ENCODE measurements at places on chromosomes 16 and 17.
A peak's percentile ranks its signal among the peaks of the same experiment; 100 is the strongest.

DNA sequence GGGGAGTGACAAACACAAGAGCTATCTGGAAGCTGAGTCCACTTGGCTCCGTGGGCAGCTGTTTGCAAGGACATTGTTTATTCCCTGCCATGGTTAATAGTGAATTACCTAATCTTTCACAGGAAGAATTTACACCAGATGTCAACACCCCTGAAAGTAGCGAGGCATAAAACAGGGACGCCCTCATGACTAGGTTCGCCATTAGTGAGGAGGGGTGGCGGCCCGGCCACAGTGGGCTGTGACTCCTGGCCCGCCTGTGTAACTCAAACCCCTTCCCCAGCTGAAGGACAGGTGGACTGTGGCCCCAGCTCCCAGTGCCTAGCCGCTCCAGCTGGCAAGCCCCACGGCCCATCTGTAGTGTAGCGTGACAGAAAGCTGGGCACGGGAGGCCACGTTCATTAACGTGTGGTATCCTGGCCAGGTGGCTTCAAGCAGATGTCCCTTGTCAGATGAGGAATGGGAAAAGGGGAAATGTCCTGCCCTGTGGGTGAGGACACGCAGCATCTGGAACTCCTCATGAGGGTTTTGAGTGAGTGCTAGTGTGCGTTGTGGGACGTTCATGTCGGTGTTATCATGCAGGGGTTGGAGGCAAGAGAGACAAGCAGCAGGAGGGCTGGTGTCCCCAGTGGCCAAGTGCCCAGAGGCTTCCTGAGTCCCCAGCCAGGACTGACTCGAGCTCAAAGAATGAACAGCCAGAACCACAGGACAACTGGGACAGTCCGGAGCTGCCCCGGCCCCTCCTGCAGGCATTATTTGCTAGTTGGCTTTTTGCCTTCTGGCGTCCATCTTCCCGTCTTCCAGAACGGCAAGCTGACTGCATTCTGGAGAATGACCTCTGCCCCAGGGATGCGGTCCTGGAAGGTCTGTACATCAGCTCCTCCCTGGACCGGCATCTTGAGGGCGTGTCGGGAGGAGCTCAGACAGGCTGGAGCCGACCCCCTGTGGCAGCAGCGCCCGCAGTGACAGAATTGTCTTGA is 19.2 kb downstream of the KDM8 start:
- peak; percentile 90 for DNase-seq

DNA sequence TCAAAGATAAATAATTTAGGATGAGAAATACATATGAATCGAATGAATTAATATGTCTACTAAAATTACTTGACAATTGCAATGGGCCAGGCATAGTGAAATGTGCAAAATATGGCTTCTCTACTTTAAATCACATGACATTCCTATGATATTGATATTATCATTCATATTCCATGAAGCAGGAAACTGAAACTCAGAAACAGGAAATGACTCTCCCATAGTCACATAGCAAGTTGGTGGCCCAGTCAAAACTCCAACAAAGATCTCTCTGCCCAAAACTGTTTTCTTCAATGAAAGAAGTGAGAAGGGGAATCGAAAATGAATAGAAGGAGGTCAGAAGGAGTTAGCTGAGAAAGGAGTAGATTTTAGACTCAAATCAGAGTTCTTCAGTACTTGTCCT is 272.2 kb downstream of the CDH8 start:
- no peak for DNase-seq

DNA sequence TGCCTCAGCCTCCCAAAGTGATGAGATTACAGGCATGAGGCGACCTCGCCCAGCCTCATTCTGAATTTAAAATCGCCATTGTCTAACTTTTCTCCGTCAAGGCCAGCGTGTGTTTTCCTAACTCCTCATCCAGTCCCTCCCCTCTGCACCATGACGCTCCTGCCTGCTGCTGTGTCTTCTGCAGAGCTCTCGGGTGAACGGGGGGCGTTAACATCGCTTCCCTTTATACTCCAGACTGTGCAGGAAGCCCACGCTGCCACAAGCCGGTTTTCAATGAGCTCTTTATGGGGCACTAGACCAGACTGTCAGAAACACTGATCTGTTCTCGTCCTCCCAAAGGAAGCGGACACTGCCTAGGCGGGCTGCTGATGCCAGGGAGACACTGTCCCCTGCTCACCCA is 13.2 kb downstream of the AANAT start:
- DNase-seq: no peak

GRCh38 chr17:53722407-53722806 is 100.3 kb upstream of the KIF2B start:
- DNase-seq: peak; percentile 95

- DNase-seq: no peak
Measured at GRCh38 chr16:79316004-79316458, 284.5 kb downstream of the MAF start.

GRCh38 chr17:74953134-74953687 is 17.5 kb downstream of the OTOP3 start:
- no peak for DNase-seq

DNA sequence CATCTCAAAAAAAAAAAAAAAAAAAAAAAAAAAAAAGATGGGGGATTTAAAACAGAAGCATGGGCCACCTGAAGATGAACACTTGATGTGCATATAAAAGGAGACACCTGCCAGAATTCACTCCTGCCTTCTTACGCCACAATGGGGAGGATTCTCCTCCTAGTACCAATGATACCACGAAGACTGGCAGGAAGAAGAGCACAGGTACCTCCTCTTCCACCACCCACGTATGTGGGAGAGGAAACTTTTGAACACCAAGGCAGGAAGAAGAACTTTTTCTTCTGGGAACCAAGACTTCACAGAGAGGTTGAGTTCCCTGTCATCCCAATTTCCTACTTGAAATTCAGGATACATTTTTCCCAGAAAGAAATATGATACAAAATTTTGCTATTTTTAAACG is 2.7 kb upstream of the MAP2K6 start:
- no peak for DNase-seq

GRCh38 chr16:80936410-80936809 is 70.3 kb downstream of the CMC2 start:
- DNase-seq: peak; percentile 78

DNA sequence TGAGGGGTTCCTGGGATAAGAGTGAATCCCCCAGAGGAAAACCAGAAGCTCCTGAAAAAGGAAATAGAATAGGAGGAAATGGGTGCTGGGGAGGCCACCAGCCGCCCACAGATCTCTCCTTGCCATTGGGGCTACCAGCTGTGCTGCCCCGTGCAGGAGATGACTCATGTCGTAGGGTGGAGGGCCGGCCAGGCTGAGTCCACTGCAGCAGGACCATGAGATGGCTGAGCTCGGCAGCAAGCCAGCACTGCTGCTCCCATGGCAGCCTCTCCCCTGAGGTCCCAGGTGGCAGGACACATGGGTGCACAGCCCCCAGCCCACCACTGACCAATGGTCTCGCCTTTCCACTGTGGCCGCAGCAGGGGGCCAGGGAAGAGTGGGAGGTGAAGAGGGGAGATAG is 95.5 kb downstream of the GNAO1 start:
- peak; percentile 57 for DNase-seq

DNA sequence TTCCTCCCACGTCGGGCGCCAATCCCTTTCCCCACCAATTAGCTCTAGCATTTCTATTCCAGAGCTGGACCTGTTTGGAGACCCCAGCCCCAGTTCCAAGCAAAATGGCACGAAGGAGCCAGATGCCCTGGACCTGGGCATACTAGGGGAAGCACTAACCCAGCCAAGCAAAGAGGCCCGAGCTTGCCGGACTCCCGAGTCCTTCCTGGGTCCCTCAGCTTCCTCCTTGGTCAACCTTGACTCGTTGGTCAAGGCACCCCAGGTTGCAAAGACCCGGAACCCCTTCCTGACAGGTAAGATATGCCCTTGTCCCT is 5.6 kb upstream of the SPATA20 start:
- DNase-seq: no peak

DNA sequence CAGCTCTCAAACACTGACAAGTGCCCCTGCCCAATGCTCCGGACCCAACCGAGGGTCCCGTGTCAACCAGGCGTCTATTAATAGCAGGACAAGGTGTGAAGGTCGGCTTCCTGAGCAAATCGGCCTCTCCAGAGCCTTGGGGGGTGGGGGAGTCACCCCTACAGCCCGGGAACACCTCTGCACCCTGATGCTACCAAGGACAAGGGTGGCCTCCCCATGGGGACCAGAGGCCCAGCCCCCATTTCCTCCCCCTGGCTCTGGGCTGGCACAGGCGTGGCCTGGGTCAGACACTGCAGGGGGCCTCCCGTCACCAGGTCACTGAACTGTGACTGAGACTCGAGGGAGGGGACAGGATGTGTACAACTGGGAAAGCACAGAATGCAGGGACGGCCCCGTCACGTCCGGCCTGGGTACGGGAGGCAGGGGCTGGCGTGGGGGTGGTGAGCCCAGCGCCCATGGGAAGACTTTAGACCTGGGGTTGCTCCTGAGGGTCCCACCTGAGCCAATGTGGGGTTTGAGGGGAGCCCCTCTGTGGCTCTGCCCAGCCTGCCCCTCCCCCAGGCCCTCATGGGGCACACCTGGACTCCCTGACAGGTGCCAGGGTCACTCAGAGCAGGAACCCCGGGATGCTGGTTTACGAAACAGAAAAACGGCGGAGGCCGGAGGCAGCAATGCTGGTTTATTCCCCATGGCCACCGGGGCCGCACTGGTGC is 579 bp upstream of the CYBA start:
- DNase-seq: peak; percentile 20

- peak; percentile 97 for DNase-seq
Measured at GRCh38 chr17:59754552-59754951, 47.1 kb downstream of the VMP1 start.

DNA sequence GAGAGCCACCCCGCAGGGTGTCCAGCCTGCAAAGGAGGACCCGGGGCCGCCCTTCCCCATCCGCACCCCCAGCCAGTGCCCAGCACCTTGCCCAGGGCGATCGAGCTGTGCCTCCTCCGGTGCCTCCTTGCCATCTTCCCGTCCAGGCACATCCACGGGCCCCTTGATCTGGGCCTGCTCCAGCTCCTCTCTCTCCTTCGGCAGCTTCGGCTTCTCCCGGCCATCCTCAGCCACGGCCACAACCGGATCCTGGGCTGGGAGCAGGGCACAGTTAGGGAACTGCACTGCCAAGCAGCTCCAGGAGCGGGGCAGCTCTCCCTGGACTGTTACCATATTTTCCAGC is 13.8 kb downstream of the NDUFAF8 start:
- no peak for DNase-seq

- no peak for DNase-seq
Measured at GRCh38 chr17:59219992-59220327, 351 bp upstream of the GDPD1 start.

DNA sequence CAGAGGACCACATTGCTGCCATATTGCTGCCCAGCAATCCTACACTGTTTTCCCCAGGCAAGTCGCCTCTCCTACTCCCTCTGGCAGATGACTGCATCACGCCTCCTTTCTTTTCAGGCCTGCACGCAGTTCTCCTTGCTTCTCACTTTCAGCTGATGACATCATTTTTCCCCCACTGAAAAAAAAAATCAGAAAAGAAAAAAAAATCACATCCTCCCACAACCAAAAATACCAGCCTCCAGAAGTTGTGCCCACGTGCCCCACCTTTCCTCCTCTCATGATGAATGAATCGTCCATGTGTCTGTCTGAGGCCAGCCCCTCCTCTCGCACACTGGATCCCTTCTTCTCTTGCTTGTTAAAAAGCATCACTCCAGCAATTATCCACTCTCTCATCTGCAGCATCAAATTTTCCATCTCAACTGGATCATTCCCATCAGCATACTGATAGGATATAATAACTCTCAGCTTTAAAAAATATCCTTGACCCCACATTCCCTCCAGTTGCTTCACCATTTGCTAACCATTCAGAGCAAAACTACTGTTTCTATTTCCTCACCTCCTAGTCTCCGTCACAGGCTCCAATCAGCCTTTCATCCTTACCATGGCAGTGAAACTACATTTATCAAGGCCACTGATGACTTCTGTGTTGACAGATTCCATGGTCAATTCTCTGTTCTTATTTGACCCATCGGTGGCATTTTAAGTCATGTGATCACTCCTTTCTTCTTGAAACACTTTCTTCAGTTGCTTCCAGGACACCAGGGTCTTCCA is 30.1 kb upstream of the DYNLL2 start:
- DNase-seq: no peak

GRCh38 chr16:51876934-51877333 is 670.0 kb downstream of the TOX3 start:
- DNase-seq: no peak

DNA sequence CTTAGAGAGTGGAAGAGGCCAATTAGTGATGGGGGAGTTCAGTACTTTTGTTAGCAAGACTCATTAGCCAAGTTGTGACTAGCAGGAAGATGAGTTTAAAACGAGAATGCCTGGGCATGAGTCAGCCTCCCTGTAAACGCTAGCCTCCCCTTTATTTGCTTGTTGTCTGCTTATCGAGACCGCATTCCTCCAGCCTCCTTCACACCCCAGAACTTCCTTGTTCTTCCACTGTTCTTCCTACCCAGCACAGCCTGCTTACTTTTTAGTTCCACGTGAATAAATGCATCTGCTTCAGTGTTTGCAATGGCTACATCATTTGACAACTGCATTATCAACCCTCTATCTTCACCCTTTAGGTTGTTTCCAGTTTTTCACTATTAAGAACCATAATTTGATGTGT is 20.2 kb upstream of the OR3A1 start:
- DNase-seq: no peak

DNA sequence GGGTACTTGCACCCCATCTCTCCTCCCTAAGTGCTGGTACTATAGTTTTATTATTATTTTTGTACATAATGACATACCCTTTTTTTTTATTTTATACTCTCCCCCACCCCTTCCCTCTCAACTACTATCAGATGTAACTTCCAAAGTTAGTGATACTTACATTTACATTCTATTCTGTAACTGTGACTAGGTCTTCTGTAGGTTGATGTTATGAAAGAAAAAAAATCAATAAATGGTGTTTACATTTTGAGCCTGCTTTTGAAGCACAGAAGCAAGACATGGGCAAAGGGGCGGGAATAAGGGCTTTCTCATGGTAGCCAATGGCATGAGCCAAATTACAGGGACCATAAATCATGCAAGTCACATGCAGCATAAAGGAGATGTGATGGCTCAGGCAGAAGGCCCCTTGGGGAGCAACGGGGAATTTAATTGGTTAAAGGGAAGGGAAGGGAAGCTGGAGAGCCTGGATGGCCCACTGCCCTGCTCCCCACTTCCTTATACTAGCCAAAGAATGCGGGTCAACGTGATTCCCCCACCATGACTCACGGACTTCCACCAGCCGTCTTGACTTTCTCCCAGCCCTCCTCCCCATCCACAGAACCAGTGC is 2.4 kb upstream of the ACSF2 start:
- DNase-seq: peak; percentile 99

DNA sequence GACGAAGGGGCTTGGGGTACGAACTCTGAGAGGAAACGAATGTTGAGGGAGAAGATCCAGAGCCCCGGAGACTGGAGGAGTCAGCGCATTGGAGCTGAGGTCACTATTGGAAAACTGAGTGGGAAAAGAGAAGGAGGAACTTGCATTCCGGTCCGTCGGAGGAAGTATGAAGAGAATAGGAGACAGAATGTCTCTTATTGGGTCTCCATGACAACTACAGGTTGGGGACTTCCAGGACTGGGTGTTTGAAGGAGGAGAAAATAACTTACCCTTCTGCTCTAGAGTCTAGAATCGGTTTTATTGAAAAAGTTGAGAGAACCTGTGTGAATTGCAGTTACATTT is 537 bp downstream of the GOSR1 start:
- DNase-seq: peak; percentile 51

GRCh38 chr16:3029491-3030221 is 5.8 kb downstream of the THOC6 start:
- DNase-seq: peak; percentile 56

- no peak for DNase-seq
Measured at GRCh38 chr16:23537390-23537789, 19.8 kb downstream of the EARS2 start.

GRCh38 chr17:18877104-18877645 is 19.2 kb downstream of the PRPSAP2 start:
- DNase-seq: peak; percentile 69
